SJSA1 (cell line): ENCODE measurements at places on chromosomes 13 and 19. TPM values are rescaled to one million over a fixed set of nuclear protein-coding genes. Genes with fewer than 3 reads are reported as not detected.
A peak's percentile ranks its signal among the peaks of the same experiment; 100 is the strongest.

DNA sequence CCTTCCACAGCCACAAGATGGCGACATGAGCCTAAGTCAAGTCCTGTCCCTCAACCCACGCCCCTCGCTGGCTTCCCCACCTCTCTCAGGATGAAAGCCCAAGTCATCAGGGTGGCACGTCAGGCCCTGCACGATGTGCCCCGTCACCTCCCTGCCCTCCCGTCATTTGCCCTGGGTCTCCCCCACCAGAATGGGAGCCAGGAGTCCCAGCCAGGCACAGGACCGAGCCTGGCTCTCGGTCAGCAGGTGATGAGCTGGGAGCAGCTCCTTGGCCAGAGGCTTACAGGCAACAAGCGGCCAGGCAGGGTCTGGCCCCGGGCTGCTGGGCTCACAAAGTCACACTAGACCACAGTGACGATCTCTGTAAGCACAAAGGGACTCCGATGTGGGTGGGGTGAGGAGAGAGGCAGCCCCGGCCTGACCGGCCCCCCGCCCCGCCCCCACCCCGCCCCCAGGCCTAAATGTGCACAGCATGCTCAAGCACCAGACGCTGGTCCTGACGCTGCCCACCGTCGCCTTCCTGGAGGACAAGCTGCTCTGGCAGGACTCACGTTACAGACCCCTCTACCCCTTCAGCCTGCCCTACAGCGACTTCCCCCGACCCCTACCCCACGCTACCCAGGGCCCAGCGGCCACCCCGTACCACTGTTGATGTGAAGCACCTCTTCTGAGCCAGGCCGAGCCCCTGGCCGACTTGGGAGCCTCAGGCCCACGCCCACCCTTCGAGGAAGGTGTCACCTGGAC lies 7.3 kb downstream of the MRPL4 start:
- H3K4me3 ChIP-seq = no peak overlapping the region
- peak; percentile 67 for DNase-seq
- H3K36me3 ChIP-seq = peaks cover 53% of the 10 kb centered on the region
- no peak overlapping the region for H3K27ac ChIP-seq
- no peaks in the 10 kb centered on the region for H3K4me1 ChIP-seq
- no peaks in the 10 kb centered on the region for H3K27me3 ChIP-seq

- DNase-seq = no peak
- H3K36me3 ChIP-seq = peaks cover 52% of the 10 kb centered on the region
Observed at GRCh38 chr19:16191216-16191908, 6.2 kb downstream of the FAM32A start.

GRCh38 chr19:42272989-42273406 lies 3.9 kb downstream of the CIC start:
- H3K27ac ChIP-seq = no peak overlapping the region
- no peaks in the 10 kb centered on the region for H3K27me3 ChIP-seq
- peak; percentile 43 for DNase-seq
- H3K36me3 ChIP-seq = peaks cover 65% of the 10 kb centered on the region
- H3K4me3 ChIP-seq = no peak overlapping the region
- H3K4me1 ChIP-seq = peaks cover 16% of the 10 kb centered on the region

The SPINT2 gene
- not detected in 2 replicates for total RNA-seq

DNA sequence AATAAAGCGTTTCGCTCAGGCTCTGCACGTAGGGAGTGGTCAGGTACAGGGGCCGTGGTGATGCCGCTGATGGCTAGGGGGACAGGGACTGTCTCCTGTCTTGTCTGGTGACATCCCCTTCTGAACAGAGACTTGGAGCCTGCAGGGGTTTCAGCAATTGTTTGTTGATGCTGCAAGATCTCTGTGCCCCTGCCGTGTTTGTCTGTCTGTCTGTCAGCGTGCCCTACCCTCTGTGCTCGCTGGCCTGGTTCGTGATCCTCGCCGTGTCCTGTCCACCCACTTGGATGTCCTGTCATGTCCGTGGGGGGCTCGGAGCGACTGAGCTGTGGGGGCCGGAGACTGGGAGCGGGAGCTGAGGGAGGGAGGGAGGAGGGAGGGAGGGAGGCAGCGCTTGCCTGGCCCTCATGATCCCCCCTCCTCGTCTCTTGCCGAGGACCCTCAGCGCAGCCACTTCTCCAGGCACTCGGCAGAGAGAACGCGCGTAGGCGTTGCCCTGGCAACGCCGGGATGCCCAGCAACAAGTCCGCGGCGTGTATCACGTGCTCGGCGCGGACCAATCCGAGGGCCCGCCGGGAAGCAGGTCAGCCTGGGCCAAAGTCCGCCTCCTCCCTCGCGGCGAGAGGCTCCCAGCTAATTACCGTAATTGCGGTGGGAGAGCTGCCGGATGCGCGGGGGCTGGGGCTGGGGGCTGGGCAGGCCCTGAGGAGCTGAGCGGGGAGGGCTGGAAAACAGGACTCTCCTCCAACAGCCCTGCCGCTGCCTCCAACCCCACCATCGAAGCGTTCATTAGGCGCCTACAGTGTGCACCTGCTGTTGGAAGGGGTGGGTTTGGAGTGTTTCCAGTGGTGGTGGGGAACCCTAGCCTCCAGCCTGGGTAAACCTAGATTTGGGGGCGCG lies 31.9 kb upstream of the FEM1A start:
- H3K4me3 ChIP-seq = no peak overlapping the region
- H3K27me3 ChIP-seq = peaks cover 49% of the 10 kb centered on the region
- peak; percentile 72 for DNase-seq
- peaks cover 6% of the 10 kb centered on the region for H3K4me1 ChIP-seq
